ENCODE measurements at places on chromosomes 7 and 10.

GRCh38 chr10:80671847-80672246 lies 134.1 kb downstream of the SH2D4B start:
- no peak for DNase-seq

- DNase-seq: no peak
Measured at GRCh38 chr7:27351786-27352185, 109.2 kb downstream of the EVX1 start.

DNA sequence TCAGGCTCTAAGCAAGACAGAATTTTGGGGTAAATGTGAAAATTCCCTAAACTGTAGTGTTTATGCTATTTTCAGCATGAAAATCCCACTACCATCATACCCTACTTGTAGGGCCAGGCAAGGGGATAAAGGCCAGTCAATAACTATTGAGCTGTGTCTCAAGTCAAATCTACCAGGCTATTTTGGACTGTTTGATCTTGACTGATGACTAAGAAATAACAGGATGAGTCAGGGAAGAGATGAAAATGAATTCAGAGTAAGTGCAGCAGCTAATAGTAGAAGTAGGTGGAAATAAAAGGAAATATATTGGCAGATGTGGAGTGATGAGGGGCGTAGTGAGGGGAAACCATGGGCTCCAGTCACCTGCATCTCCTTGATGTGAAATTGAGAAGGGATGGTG lies 225.8 kb upstream of the PHYHIPL start:
- DNase-seq: no peak

GRCh38 chr10:110919971-110920881 lies 822 bp downstream of the SHOC2 start:
- DNase-seq: no peak

DNA sequence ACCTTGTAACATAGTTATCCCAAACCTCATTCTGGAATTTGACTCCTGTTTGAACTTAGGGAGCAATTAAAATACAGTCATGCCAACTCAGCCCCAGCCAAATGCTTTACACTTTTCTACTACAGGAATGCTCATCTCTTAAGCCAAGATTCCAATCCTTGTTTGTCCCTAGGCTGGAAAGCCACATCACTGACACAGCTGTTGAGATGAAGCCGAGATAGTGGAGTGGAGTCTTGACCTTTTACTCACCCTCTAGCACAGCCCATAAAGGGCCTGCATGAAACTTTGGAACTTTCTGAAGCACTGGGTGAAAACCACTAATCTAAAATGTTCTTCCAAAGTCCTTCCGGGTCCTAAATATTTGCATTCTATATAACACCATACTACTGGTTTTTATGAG lies 247.3 kb downstream of the ETV1 start:
- DNase-seq: no peak

DNA sequence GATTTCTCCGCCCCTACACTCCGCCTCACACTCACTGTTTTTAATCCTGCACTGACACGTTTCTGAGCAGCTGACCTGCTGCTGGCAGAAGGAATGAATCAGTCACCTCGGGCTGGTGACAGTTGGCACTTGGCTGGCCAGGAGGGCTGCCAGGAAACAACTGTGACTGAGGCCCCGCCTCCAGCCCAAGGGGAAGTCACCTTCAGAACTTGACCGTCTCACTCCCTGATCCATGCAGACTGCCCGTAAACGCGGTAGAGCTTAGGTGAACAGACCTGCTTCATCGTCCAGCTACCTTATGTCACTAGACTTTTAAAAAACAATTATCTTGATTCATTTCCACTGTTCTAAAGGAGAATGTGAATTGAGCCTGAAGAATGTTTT lies 107.5 kb downstream of the DOCK1 start:
- DNase-seq: no peak

- no peak for DNase-seq
Measured at GRCh38 chr7:117098457-117098856, 145.2 kb downstream of the ST7 start.

DNA sequence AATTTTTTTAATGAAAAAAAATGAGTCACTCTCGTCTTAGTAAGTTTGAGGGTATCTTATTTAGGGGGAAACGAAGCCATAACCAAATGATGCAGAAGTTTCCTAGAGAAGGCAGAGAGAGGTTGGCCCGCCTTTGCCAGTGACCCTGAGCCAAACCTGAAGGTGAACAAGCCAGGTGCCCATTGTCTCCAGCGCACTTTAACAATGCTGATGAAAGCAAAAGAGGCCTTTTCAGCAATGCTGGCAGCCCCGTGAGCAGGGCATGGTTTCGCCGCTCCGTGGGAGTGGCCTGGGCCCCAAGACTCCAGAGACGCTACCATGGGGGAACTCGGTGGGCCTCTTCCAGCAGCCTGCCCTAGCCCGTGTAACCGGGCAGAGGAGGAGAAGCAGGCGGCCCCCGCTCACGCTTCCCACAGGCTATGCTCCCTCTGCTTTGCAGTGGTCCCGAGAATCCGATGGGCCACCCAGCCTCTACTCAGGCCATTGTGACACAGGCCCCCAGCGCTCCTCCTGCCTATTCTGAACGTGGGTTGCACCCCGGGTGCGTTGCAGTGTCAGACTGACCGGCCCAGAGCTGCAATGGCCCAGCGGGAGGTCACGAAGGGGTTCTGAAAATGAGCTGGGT lies 14.0 kb upstream of the UNCX start:
- DNase-seq: no peak

DNA sequence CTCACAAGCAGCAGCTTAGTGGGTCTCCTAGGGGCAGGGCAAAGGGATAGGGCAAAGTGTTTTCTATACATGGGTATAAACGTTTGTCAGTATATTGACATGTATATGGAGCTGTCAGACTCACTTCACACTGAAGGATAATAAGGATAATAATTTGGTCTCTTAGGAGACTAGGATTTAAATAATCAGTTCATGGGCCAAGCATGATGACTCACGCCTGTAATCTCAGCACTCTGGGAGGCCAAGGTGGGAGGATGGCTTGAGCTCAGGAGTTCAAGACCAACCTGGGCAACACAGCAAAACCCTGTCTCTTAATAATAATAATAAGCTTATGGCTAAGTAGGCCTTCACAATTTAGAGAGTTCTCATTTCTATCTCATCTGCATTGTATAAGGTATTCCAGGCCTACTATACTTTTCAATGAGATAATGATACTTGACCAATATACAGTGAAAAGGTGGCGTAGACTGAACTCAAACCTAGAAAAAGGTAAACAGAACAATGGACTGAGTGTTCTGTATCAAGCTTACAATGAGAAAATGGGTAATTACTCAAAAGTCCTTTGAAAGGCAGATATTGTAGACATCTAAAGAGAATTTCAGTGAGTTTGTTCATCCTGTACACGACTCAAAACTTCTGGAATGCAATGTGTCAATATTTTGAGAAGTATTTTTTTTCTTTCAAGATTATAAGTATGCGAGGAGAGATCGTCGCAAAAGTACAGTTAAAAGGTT lies 7.0 kb downstream of the GSAP start:
- no peak for DNase-seq

DNA sequence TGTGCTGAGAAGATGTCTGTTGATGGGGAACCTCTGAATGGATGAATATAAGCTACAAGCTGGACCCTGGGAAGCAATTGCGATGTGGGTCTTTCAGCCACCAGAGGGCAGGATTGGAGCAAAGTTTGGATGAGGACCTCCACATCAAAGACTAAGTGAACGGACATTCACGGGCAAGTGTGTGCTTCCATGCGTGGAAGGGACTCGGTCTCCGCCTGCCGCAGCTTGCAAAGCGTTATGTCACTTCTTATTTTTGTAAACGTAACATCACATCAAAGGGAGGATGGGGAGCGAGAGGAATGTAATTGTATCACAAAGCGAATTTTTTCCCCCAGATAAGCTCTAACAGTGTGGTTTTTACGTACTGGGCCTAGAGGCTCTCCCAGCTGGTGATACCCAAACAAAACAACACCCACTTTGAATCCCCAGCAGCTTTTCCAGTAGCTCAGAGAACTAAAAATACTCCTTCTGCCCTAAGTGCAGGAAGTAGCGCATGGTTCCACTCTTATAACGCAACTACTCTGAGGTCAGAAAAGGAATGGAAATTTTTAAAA lies 65.0 kb downstream of the VWA2 start:
- DNase-seq: peak; percentile 47

DNA sequence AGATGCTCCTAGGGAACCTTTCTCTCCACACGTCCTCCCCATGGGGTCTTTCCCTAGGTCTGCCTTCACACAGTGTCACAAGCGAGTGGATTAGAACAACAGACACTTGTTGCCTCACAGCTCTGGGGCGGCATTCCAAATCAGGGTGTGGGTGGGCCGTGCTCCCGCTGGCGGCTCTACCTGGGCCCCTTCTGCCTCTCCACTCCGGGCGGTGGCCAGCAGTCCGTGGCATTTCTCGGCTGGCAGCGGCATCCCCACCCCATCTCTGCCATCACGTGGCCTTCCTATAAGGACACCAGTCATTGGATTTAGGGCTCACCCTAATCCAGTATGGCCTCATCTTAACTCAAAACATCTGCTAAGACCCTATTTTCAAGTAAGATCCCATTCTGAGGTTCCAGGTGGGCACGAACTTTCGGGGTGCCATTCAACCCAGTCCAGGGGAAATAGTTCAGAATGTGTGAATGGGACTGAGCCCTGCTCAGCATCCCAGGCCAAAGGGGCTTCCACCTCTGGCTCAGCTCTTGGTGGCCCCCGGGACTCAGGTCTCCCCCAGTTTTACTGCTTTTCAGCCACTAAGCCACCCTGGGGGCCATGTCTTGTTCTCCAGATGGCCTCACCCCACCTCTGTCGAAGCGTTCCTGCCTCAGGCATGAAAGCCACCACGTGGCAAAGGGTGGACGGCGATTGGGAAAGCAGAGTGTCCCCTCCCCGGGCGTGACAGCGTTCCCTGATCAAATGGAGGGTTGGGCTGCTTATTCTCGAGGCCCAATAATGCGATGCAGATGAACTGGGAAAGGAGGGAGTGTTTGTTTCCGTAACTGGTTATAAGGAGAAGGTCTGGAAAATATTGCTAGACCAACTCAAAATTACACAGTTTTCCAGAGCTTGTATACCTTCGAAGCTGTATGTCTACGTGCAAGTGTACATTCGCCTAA lies 350.0 kb downstream of the GLRX3 start:
- no peak for DNase-seq

DNA sequence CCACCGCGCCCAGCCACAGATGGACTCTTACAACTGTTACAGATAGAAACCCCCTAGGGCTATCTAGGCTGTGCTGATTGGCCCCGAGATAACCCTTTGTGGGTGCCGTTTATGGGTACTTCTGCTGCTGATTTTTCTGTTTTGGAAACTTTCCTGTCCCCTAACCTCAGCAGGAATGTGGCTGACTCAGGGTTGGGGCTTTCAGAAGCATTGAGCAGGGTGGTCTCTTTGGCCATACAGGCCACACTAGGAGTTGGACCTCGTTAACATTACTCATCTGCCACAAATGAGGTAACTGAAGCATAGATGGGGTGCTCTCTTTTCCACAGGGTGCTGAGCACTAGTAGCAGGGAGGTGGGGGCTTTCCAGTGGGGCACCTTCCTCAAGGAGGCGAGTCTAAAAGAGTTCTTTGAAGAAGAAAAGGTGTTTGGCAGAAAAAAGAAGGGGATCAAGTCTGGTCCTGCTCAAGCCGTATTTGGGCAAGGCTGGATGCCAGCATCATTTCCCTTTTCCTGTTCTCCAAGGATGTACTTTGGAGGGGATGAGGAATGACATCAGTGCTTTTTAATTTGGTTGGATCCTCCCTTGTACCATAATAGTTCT lies 6.4 kb downstream of the ZSCAN25 start:
- DNase-seq: no peak

GRCh38 chr10:121900443-121901174 lies 27.2 kb downstream of the ATE1 start:
- DNase-seq: no peak

DNA sequence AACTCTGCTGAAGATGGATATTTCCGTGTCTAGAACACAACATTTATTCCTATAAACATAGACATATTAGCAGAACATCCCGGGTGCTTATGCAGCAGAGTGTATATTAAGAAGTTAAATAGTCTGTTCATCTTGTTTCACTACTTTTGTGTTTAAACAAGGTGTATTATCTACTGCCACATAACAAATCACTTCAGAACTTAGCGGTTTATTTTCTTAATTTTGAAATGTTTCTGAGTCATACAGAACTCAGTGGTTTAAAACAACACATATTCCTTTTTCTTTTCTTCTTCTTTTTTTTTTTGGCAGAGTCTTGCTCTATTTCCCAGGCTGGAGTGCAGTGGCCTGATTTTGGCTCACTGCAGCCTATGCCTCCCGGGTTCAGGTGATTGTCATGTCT lies 25.8 kb downstream of the DENND10 start:
- no peak for DNase-seq

- no peak for DNase-seq
Measured at GRCh38 chr10:126639084-126639483, 31.4 kb downstream of the C10orf90 start.

GRCh38 chr10:120641695-120642094 lies 184.7 kb downstream of the PLPP4 start:
- DNase-seq: no peak

DNA sequence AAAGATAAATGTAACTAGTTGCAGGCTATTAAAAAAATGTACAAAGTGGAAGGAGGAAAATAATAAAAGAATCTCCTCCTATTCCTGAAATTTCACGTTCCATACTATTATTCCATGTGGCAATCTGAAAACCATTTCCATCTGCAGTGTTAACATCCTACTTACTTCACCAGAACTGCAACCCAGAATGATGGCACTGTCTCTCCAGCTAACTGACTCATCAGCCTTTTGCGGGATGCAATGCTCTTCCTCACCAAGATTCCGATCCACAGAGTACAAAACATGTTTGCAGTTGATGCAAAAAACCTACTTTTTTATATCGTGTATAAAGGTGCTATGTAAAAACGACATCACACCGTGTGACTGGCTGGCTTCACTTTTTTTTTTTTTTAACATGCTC lies 50.8 kb downstream of the ESYT2 start:
- DNase-seq: no peak

DNA sequence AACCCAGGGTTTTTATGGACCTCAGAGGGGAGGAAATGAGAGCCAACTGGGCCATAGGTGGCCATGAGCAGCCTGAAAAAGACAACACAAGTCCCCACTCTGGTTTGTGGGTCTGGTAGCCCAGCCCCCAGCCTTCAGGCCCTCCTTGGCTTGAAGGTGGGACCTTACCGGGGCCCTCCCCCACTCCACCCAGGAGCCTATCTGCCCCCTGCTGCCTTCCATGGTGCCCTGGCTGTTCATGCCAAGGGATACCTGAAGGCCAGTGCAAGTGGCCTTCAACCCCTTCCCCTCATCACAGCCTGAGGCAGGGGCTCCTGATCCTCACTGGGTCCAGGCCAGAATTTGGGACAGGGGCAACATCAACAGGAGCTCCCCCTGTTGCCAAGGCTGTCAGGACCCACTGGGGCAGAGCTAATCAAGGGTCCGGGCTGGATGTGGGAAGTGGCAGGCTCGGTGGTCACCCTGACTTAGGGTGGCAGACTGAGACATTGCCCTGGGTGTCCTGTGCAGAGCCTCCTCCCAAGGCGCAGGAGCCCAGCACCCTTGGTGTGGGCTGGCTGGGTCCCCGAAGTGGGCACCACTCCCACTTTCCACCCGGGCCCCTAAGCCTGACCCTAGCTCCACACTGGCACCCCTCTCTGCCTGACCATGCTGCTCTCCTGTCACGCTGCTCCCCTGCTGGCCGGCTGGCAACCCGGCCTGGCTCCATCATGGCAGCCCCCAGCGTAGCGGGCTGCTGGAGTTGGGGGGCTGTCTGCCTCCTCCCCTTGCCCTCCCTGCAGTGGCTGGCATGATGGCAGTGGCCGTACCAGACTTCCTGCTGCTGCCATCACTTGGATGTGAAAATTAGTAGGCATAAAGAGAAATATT lies 6.4 kb downstream of the WDFY4 start:
- no peak for DNase-seq

GRCh38 chr10:19302117-19302516 lies 253.5 kb downstream of the MALRD1 start:
- DNase-seq: no peak

GRCh38 chr7:47766126-47766525 lies 182.1 kb downstream of the PKD1L1 start:
- no peak for DNase-seq

Data from activated CD4-positive, alpha-beta T cell treated with anti-CD3 and anti-CD28 coated beads for 1 hour (primary cell).